Regular cardiac myocyte (primary cell): ENCODE measurements at places on chromosomes 1 and 21. TPM values are rescaled to one million over a fixed set of nuclear protein-coding genes. Genes with fewer than 3 reads are reported as not detected.

SRP9 gene
- total RNA-seq: 213 and 244 TPM in 2 replicates

PLEKHA6 gene
- under 0.01 TPM in 2 replicates for total RNA-seq

NSUN4 gene
- total RNA-seq: 12.4 and 19.2 TPM in 2 replicates

TNFRSF4 gene
- not detected in 2 replicates for total RNA-seq

OR2L8 gene
- total RNA-seq: not detected in 2 replicates

GNAT2 gene
- total RNA-seq: under 0.01 TPM in 2 replicates

RNU1-2 gene
- under 0.01 TPM in 2 replicates for total RNA-seq

LIX1L gene
- total RNA-seq: 15.2 and 23.8 TPM in 2 replicates

FMO4 gene
- total RNA-seq: 0.96 and 3.9 TPM in 2 replicates

OPTC gene
- not detected in 2 replicates for total RNA-seq

PAQR6 gene
- total RNA-seq: 0.19 and 0.28 TPM in 2 replicates

PLPPR4 gene
- total RNA-seq: 5.2 and 18.9 TPM in 2 replicates

DMBX1 gene
- not detected in 2 replicates for total RNA-seq

ANKRD34A gene
- total RNA-seq: 0.28 and 0.38 TPM in 2 replicates

ANGPTL1 gene
- total RNA-seq: 4.6 and 23.1 TPM in 2 replicates

FMO2 gene
- total RNA-seq: 1.3 and 27.9 TPM in 2 replicates

HHIPL2 gene
- total RNA-seq: 0.28 TPM in 1 of 2 replicates, not detected in the other

KPRP gene
- not detected in 2 replicates for total RNA-seq

IFFO2 gene
- total RNA-seq: 8.2 and 18.2 TPM in 2 replicates

PGBD5 gene
- under 0.01 TPM in 2 replicates for total RNA-seq

F13B gene
- under 0.01 TPM in 1 of 2 replicates, not detected in the other for total RNA-seq

SPRR2B gene
- not detected in 2 replicates for total RNA-seq

TMEM81 gene
- 1.7 and 2.7 TPM in 2 replicates for total RNA-seq

APCS gene
- not detected in 2 replicates for total RNA-seq

AVPR1B gene
- not detected in 2 replicates for total RNA-seq

ITLN2 gene
- 1.4 TPM in 1 of 2 replicates, not detected in the other for total RNA-seq

RCSD1 gene
- total RNA-seq: 0.38 and 1.7 TPM in 2 replicates

TP73 gene
- total RNA-seq: not detected in 2 replicates

TGFBR3 gene
- 21.1 and 21.7 TPM in 2 replicates for total RNA-seq

SLAMF9 gene
- 0.28 TPM in 1 of 2 replicates, not detected in the other for total RNA-seq

CDC7 gene
- total RNA-seq: 2.5 and 9.0 TPM in 2 replicates

S100A3 gene
- 2.8 and 4.6 TPM in 2 replicates for total RNA-seq

SLC45A1 gene
- total RNA-seq: 1.2 and 1.4 TPM in 2 replicates

TDRD10 gene
- 0.28 TPM in 1 of 2 replicates, not detected in the other for total RNA-seq

HEYL gene
- total RNA-seq: 0.19 and 0.28 TPM in 2 replicates

ESPN gene
- under 0.01 and 0.19 TPM in 2 replicates for total RNA-seq

SMPDL3B gene
- total RNA-seq: under 0.01 and 0.28 TPM in 2 replicates

CBR3 gene
- total RNA-seq: 15.9 and 20.0 TPM in 2 replicates

TSPEAR gene
- total RNA-seq: not detected in 2 replicates

LPAR3 gene
- 0.19 and 2.0 TPM in 2 replicates for total RNA-seq

CNIH3 gene
- 11.3 and 26.3 TPM in 2 replicates for total RNA-seq

LYPD8 gene
- total RNA-seq: 0.28 TPM in 1 of 2 replicates, not detected in the other

TNFRSF14 gene
- total RNA-seq: 10.9 and 45.9 TPM in 2 replicates

RBM34 gene
- total RNA-seq: 65.1 and 67.7 TPM in 2 replicates

CCDC190 gene
- total RNA-seq: 1.1 and 2.1 TPM in 2 replicates

SUSD4 gene
- total RNA-seq: under 0.01 TPM in 2 replicates

CNKSR1 gene
- total RNA-seq: 0.19 and 0.85 TPM in 2 replicates

SV2A gene
- total RNA-seq: 8.7 and 10.2 TPM in 2 replicates

CA6 gene
- not detected in 2 replicates for total RNA-seq

LAX1 gene
- total RNA-seq: under 0.01 TPM in 1 of 2 replicates, not detected in the other

MROH9 gene
- total RNA-seq: 0.38 and 0.85 TPM in 2 replicates

LCE1E gene
- not detected in 2 replicates for total RNA-seq

MEX3A gene
- total RNA-seq: 1.1 and 1.2 TPM in 2 replicates

LAMC2 gene
- total RNA-seq: 2.8 and 4.0 TPM in 2 replicates

TSSK3 gene
- total RNA-seq: 0.56 TPM in 1 of 2 replicates, not detected in the other
